PC-9 (cell line): ENCODE measurements at places on chromosomes 3 and 15. TPM values are rescaled to one million over a fixed set of nuclear protein-coding genes. Genes with fewer than 3 reads are reported as not detected.

Gene MYRIP
- total RNA-seq = not detected in 2 replicates

Gene DUOXA1
- 0.33 and 0.75 TPM in 2 replicates for total RNA-seq

Gene ARPP19
- 108 and 119 TPM in 2 replicates for total RNA-seq

Gene ATOSA
- total RNA-seq = 30.4 and 35.7 TPM in 2 replicates

Gene ZIC4
- total RNA-seq = not detected in 2 replicates

Gene AADACL2
- total RNA-seq = not detected in 2 replicates

Gene SLC28A1
- 0.70 and 1.2 TPM in 2 replicates for total RNA-seq

Gene TM4SF18
- total RNA-seq = not detected in 2 replicates

Gene C3orf22
- not detected in 2 replicates for total RNA-seq

Gene MYO5C
- total RNA-seq = 35.6 and 41.1 TPM in 2 replicates

Gene C2CD4A
- total RNA-seq = 0.09 TPM in 1 of 2 replicates, not detected in the other

Gene SERINC4
- total RNA-seq = 0.46 TPM in 1 of 2 replicates, not detected in the other

Gene ZNF620
- 4.1 and 4.7 TPM in 2 replicates for total RNA-seq

Gene APOD
- total RNA-seq = 0.48 TPM in 1 of 2 replicates, not detected in the other

Gene ATP13A5
- total RNA-seq = not detected in 2 replicates

Gene KNL1
- total RNA-seq = 16.2 and 27.5 TPM in 2 replicates

Gene LMAN1L
- total RNA-seq = not detected in 2 replicates

Gene RBPMS2
- 4.1 and 5.3 TPM in 2 replicates for total RNA-seq

Gene CCDC39
- total RNA-seq = 0.26 TPM in 1 of 2 replicates, not detected in the other

Gene LDHAL6B
- total RNA-seq = not detected in 2 replicates

Gene PLA2G4B
- total RNA-seq = 3.6 and 7.8 TPM in 2 replicates

Gene ABHD6
- total RNA-seq = 6.5 and 6.7 TPM in 2 replicates

Gene SNRPA1
- 71.6 and 95.0 TPM in 2 replicates for total RNA-seq

Gene ALDH1A2
- total RNA-seq = 3.1 and 4.0 TPM in 2 replicates

Gene TMEM42
- 18.2 and 22.4 TPM in 2 replicates for total RNA-seq

Gene FMN1
- 19.6 and 25.8 TPM in 2 replicates for total RNA-seq

Gene CELF6
- not detected in 2 replicates for total RNA-seq

Gene STIMATE
- 16.8 and 19.7 TPM in 2 replicates for total RNA-seq

Gene PFKFB4
- total RNA-seq = 11.7 and 13.3 TPM in 2 replicates

Gene HRG
- total RNA-seq = 0.58 and 1.3 TPM in 2 replicates

Gene EIF4E3
- not detected in 2 replicates for total RNA-seq

Gene THRB
- 9.7 and 11.2 TPM in 2 replicates for total RNA-seq

Gene TMCO5A
- total RNA-seq = 0.35 TPM in 1 of 2 replicates, not detected in the other

Gene TMEM212
- total RNA-seq = not detected in 2 replicates

Gene STRC
- 0.59 and 1.3 TPM in 2 replicates for total RNA-seq

Gene NPTN
- 61.8 and 101 TPM in 2 replicates for total RNA-seq

Gene RASL12
- not detected in 2 replicates for total RNA-seq
